ENCODE measurements at places on chromosomes 3 and 15.

DNA sequence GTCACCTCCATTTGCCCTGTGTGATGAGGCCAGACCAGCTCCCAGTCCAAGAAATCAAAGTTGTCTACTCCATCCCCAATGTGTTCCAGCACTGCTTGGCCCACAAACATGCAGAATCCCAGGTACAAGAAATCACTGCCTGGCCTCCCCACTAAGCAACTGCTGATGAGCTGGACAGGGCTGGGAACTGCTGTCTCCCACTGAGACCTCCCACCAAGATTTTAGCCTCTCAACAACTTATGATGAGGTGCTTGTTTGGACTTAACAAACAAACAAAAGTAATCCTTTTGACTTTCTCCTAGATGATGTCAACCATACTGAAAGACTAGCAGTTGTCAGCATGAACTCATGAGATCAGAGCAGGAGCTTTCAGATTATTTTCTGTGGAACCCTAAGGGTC, 260.1 kb upstream of the UBE2E2 start:
- no peak for DNase-seq

DNA sequence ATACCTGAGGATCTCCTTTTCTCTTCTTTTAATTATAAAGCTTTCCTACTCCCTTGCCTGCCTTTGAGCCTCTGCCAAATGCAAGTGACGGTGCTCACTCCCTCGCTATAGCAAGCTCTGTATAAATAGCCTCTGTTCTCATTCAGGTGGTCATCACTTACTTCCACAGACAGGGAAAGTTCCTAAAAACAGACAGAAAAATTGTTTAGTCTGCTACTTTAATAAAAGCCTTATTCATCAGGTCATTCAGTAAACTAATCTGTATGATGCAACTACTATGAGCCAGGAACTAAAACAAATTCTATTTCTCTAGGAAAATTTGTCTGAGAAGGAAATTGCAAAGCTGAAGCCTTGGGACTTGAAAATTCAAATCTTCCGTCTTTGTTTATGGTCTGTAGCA, 10.2 kb upstream of the DLG1 start:
- DNase-seq = no peak

GRCh38 chr3:190336516-190337189, 14.4 kb upstream of the CLDN1 start:
- DNase-seq = no peak

GRCh38 chr3:37999836-38000235, 9.2 kb downstream of the VILL start:
- no peak for DNase-seq

DNA sequence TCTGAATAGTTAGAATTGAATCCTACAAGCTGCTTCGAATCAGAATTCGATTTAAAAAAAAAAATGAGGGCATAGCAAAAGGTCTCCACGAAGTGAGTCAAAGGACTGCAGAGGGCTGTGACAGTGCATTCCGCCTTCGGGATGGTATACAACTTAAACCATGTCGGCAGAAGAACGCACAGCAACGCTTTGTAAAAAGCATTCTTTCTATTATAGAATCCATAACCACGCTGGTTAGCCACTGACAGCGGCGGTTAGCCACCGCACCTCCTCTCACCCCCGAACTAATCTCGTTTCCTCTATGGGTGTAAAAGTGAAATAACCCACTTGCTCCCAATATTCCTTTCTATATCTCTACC, 664 bp upstream of the PIK3CA start:
- DNase-seq = no peak

- peak; percentile 62 for DNase-seq
Observed at GRCh38 chr3:56926243-56926946, 124.6 kb upstream of the ARHGEF3 start.

All from keratinocyte (primary cell).